Stimulated activated CD8-positive, alpha-beta memory T cell treated with anti-CD3 and anti-CD28 coated beads, Interleukin-4, amount 100 ng/mL, for 4 hours (primary cell): ENCODE measurements at places on chromosomes 3 and 15.

DNA sequence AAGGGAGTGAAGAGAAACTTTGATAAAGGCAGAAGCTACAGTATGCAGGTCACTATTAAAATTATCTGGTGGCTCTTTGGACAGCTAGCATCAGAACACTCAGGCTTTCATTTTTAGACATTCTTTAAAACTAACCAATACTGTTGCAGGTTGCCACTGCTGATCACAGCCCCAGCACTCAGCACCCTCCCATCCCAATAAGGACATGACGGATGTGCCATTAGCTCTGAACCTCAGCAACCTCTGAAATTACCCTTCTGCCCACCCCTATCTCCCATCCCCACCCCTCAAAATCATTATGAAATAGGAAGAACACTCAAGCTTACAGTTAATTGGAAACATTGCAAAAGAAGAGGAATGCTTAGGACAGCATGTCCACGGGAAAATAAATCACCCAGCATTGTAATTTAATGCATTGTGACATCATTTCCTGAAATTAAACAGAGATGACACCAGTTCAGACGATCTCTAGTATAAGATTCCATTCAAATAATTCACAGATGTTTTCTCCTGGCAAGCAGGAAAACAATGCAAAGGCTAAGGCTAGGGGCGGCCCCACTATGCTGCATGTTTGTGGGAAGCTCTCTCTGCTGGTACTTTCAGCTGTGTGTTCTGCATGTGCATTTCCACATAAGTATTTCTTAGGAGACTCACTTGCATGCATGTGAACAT lies 71.6 kb downstream of the MEIS2 start:
- no peak for DNase-seq

DNA sequence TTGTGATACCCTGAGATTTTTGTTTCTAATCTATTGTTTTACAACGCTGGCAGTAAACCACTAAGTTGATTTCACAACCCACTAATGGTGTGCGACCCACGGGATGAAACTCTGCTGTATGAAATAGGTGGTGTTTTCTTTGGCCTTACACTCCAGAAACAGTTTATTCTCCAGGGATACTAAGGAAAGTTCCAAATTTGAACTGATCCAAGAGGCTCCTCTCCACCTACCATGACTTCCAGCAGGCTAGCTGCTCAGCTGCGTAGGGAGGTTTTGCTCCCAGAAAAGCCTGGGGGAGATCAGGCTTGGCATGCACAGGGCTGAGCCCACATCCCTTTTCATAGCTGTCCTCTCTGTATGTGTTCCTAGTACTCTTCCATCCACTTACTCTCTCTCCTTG lies 71.5 kb downstream of the FAM174B start:
- no peak for DNase-seq

GRCh38 chr3:135412475-135412874 lies 553.1 kb upstream of the PPP2R3A start:
- DNase-seq, result no peak

GRCh38 chr3:46349484-46350261 lies 4.2 kb upstream of the CCR2 start:
- DNase-seq, result no peak

DNA sequence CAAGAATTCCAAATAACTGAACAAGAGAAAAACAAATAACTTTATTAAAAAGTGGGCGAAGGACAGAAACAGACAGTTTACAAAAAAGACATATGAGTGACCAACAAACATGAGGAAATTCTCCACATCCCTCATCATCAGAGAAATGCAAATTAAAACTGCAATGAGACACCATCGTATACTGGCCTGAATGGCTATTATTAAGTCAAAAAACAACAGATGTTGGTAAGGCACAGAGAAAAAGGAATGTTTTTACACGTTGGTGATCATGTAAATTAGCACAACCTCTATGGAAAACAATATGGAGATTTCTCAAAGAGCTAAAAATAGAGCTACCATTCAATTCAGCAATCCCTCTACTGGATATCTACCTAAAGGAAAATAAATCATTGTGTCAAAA lies 1260.4 kb upstream of the ALCAM start:
- DNase-seq, result no peak

GRCh38 chr3:179473565-179473964 lies 22.3 kb upstream of the GNB4 start:
- no peak for DNase-seq

- DNase-seq, result no peak
Measured at GRCh38 chr15:83546512-83546888, 99.4 kb downstream of the SH3GL3 start.

DNA sequence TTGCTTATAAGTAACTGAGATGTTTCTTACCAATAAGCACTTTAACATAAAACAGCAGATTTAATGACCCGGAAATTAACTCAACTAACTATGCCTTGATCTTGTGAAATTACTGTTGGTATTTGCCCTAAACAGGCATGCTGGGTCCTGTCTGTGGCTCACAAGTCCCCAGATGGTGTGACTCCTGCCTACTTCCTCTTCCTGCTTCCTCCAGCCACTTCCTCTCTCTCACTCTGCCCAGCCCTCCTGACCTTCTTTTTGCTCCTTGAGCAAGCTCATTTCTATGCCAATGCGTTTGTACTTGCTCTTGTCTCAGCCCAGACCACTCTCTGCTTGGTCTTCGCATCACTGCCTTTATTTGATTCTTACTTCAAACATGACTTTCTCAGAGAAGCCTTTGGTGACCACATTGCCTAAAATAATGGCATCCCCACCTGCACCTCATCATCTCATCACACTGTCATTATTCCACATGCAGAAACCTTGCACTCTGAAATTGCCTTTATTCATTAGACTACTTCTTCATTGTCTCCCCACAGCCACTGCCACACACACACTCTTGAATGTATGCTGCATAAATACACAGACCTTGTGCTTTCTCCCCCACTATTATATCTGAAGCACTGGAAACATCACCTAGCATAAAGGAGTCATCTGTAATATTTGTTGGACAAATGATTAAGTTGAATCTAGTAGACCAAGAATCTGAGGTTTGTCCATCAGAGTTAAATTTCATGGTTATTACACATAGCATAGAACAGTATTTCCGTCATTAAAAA lies 256.3 kb upstream of the SEMA6D start:
- DNase-seq, result no peak

DNA sequence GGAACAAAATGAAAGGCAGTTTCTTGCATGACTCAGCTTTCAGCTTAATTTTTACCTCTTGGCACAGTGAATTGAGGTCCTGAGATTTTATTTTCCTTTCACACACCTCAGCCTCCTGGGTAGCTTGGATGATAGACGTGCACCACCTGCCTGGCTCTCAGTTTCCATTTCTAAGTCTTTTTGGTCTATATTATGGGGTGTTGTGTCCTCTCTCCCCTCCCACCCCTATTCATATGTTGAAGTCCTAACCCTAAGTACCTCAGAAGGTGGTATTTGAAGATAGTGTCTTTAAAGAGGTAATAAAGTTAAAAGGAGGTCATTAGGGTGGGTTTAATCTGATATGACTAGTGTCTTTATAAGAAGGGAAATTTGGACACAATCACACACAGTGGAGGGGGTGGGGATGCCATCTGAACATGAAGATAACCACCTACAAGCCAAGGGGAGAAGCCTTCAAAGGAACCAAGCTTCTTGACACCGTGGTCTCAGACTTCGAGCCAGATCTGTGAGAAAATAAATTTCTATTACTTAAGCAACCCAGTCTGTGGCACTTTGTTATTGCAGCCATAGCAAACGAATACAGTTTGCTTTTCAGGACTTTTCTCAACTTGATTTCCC lies 85.2 kb downstream of the STRIT1 start:
- no peak for DNase-seq

DNA sequence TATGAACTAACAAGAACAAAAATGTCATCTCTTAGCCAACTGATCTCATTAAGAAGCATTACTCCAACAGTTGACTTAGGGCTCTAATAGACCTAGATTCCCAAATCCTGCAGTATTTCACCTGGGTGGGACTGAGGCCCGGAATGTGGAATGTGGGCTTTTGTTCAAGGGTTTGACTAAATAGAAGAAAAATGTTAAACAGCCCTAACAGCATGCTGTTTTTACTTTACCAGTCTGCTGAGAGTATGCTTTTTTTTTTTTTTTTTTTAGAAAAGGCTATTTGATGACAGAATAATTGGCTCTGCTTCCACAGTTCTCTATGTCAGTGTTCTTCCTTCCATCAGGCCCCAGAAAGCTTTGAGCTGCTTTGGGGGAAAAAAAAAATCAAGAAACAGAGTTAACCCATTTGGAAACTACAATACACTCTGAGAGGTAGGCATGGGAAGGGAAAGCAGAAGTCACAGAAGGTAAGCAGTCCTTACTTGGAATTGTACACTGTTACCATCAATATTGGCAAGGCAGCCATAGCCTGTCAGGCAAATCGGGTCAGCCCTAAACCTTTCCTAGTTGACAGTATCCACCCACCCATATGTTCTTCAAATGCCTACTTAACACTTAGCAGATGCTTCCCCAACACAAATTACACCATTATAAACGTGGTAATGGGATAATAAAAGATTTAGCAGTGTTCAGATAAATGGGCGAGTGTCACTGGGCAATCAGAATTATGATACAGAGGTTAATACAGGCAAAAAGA lies 224.2 kb downstream of the CNTN3 start:
- no peak for DNase-seq

GRCh38 chr15:75380773-75381172 lies 12.4 kb upstream of the MAN2C1 start:
- no peak for DNase-seq

- DNase-seq, result no peak
Measured at GRCh38 chr3:123884203-123884831, at the start of gene MYLK. Gene MYLK (minus strand): TSS chr3:123884332. CDS start chr3:123793841, 90,491 bp downstream.

- DNase-seq, result no peak
Measured at GRCh38 chr3:114155370-114155821, 23.5 kb downstream of the DRD3 start.

DNA sequence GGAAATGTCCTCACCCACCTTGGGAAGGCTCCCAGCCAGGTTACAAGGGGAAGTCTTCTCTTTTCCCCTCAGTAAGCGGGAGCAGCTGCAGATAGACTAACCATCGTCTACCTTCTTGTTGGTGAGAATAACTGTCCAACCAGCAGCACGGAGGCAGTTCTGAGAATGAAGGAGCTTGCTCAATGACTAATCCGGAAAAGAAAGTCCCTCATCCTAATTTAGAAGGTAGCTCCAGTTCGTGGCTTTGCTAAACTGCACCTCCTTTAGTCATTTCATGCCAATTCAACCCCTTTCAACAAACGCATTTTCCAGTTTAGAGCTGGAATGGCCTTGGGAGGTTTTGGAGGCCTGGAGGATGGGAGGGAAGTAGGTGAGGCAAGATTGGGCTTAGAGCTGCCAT lies 527.4 kb upstream of the PROK2 start:
- no peak for DNase-seq

DNA sequence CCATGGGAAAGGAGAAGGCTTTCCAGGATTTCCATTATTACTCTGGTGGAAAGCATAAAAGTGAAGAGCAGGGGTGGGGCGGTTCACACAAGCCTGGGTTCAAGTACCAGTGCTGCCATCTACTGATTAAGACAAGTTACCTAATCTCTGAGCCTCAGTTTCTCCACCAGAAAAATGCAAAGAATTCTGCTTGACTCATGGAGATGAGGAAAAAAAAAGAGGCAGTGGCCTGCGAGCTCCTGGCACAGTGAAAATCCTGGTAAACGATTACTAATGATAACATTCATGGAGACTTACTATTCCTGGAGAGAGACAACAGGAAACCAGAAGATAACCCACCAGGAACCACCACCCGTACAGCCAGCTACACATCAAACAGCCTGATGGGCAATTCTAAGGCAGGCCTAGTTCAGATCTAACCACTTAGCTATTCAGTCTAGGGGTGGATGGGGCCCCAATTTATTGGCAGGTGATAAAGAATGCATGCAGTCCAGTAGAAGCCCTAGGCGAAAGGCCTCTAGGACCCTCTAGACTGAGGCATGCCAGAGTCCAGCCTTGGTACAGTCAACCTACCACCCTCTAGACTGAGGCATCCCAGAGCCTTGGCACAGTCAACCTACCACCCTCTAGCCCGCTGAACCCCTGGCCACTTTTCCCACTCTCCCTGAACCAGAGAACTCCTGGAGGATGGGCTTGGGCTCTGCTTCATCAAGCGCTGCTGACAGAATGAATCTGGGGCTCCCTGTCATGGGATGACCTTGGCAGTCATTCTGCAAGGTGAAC lies 2.5 kb downstream of the AMOTL2 start:
- DNase-seq, result no peak

GRCh38 chr3:127714125-127714571 lies 41.4 kb downstream of the ABTB1 start:
- DNase-seq, result no peak

DNA sequence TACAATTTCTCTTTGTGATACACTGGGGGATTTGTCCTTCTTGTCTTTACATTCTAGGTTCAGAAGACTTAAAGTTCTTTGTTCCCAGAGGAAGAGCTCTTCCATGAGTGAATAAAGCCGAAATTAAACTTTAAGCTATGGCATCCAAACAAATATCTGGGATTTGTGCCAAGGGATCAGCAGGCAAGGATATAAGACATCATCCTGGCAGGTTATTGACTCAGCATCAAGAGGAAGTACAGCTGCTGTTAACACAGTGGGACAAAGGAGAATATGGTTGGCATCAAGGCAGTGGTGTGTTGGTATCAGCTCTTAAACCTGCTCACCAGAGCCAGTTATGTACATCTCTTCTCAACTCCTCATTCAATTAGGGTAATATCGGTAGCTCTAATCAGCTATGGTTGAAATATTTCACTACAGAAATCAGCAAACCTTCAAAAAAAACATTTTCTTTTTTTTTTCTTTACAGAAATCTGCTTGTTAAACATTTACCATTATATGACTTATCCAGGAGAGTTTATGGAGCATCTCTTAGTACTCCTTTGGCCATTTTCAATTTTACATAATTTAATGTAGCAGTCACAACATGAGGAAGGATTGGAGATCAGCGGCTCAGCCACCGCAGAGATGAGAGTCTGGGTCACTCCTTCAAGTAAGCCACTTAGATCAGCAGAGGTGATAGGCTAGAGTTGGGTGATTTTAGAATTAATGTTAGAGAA lies 1198.6 kb upstream of the EPHA6 start:
- DNase-seq, result no peak

DNA sequence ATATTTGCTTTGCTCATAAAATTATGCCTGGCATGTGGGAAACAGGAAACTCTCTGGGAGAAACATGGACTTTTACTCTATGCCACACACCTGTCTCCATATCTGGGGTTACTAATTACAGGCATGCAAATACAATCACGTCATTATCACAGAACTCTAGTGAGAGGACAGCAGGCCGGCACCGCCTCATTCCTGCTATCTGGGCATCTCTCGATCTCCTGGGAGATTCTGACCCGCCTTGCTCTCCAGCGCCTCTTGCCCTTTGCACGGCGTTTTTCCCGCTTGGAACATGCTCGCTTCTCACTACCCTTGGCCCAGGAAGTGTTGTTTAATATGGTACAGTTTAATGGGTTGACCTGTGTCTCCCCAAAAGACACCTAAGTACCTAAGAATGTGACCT lies 45.4 kb upstream of the PARL start:
- no peak for DNase-seq

GRCh38 chr3:4601892-4602291 lies 108.7 kb downstream of the ITPR1 start:
- no peak for DNase-seq

- no peak for DNase-seq
Measured at GRCh38 chr3:16494814-16495431, 18.6 kb downstream of the RFTN1 start.

GRCh38 chr3:86645756-86646155 lies 345.2 kb downstream of the VGLL3 start:
- no peak for DNase-seq

- DNase-seq, result no peak
Measured at GRCh38 chr3:197216169-197216860, 82.1 kb downstream of the DLG1 start.
